Activated CD4-positive, alpha-beta memory T cell treated with anti-CD3 and anti-CD28 coated beads, Interleukin-2, amount 10 ng/mL, durations not matched to agents 7 days and 5 days (primary cell): ENCODE measurements at places on chromosomes 4 and X. TPM values are rescaled to one million over a fixed set of nuclear protein-coding genes. Genes with fewer than 3 reads are reported as not detected.

The PF4V1 gene
- total RNA-seq, result not detected

The MAGEA9B gene
- total RNA-seq, result not detected

The EDA2R gene
- total RNA-seq, result 2.5 TPM

The IDH3G gene
- 62.4 TPM for total RNA-seq

The SMIM10 gene
- total RNA-seq, result 0.35 TPM
